ENCODE measurements at places on chromosomes 4 and X.

DNA sequence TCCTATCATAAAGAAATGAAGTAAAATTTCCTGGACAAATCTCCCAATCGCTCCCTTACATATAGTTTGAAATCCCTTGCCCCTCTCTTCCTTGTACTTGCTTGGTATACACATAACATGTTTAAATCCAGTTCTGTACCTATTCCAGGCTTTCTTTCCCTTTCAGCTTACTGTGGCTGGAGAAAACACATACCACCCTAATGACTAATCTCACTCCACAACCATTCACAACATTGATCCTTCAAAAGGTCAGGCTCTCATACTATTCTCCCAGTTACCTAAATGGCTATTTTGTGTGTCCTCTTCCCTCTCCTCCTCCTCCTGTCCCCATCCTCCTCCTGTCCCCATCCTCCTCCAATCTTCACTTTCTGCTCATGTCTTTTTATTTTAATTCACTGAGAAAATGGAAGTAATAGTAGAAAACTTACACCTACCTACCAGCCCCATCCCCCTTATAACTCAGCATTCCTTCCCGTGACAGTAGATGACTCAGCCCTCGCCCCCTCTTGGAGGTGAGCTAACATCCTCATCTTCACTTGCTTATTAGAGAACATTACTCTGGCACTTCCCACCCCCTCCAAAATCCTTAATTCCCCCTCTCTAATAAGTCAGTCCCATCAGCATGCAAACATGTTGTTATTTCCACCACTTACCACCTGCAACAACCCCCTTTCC lies 77.5 kb downstream of the IL15 start:
- no peak for DNase-seq

DNA sequence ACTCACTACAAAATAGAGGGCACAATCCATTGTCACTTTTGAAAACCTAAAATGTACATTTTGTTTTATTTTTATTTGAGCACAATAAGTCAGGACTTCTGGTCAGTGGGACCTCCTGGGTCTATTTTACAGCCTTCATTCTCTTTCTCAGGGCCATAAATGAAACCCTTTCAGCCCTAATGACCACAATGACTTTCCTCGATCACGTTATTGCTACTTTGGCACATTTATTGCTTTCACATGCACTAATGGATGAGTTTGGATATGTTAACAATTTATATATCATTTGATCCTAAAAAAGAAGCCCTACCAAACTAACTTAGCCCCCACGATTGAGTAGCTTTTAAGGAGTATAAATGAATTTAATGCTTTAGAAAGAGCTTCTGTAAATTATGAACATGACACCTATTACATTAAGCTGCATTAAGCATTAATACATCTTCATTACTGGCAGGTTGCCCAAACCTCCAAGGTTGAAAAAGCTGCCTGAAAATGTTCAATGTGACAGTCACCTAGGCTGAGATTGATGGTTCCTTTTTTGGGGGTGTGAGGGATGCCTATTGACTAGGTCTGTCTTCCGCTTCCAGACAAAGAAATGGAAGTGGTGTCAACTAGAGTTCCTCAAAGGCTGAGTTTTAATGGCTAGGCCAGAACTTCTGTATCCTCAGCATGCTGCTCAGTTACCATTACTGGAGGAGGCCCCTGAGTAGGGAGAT lies 296.4 kb downstream of the GPAT3 start:
- DNase-seq: no peak

GRCh38 chr4:7873881-7874280 lies 65.8 kb downstream of the AFAP1 start:
- DNase-seq: no peak

GRCh38 chr4:143016171-143016570 lies 168.5 kb upstream of the USP38 start:
- no peak for DNase-seq

GRCh38 chr4:184357772-184358171 lies 116.6 kb downstream of the IRF2 start:
- no peak for DNase-seq

GRCh38 chrX:147228153-147228552 lies 413.6 kb upstream of the CXorf51A start:
- no peak for DNase-seq

DNA sequence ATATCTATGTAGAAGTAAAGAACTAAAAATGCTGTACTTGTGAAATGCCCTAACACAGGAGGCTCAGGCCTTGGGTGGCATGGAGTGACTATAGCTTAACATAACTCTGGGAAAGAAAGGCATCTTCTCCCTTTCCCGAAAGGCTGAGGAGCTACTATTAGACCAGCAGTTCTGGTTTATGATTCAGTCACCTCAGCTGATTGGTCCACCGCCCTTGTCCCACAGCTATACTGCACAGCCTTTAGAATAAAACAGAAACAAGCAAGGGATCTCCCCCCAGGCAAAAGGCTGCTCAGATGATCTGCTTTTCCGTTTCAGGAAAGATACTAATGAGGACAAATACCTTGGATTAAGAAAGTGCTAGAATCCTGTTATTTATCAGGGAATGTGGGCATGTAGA lies 171.3 kb downstream of the SNCA start:
- DNase-seq: no peak

DNA sequence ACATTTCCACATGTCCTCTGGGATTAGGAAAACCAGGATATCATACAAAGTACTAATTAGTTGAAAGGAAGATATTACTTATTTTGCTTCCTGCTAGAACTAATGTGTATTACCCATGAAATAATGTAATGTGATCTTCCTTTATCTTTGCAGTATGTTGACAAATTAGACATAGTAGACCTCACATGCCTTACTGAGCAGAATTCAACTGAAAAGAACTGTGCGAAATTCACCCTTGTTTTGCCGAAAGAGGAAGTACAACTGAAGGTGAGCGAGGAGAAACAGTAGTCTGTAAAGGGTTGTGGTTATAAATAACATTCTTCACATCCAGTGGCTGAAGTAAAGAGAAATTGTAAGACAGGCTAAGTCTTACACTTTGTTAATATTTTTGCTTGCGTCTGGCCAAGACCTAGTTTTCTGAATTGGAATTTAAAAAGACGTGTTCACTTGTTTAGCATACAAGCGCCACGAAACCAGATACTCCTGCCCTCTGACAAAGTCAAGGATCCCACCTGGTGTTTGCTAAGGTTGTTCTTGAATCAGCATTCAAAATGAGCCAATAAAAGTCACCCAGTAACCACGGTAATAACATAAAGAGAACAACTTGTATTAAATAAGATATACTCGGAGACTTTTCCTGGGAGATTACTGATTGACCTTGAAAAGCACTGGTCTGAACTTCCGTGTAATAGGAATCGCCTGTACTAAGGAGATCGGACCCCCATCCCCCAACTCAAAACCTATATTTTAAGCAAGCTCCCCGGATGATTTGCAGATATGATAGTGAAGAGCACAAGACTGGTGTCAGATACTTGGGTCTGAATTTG lies 16.9 kb downstream of the STAP1 start:
- peak; percentile 9 for DNase-seq

DNA sequence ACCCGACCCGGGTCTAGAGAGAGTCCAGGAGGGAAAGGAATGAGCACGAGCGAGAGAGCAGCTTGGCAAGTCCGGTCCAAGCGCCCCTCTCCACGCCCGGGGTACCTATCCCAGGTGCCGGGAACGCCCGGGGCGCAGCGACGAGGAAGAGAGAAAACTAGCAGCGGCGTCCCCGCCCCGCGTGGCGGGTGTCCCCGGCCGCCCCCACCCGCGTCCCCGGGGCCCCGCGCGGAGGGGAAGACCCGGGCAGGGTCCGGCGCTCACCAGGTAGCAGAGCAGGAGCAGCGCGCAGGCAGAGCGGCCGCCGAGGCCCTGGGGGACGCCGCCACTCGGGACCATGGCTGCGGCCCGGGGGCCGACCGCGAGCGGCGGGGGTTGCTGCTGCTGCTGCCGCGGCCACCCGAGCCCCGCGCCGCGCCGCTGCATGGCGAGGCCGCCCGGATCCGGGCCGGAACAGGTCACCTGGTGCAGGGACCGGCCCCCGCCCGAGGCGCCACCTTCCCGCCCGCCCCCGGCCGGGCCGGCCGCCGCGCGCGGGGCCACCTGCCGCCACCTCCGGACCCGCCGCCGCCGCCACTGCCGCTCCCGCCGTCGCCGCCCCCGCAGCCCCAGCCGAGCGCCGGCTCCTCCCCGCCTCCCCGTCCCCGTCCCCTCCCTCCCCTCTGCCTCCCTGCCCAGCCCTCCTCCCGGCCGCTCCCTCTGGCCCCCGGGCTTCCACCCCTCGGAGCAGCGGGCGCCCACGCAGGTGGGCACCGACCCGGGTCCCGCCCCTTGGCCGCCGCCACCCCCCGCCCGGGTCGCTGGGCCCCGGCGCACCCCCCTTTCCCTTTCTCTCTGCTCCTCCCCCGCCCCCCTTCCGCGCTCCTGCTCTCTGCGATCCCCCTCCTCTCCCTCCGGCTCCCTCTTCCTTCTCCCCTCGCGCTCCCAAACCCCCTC lies at the start of gene SEL1L3:
TSS of gene SEL1L3 (minus strand) at position 578 of the 936 bp plus-strand sequence. CDS start at position 426, 152 bp downstream.
- no peak for DNase-seq

GRCh38 chrX:42732506-42732905 lies 45.5 kb downstream of the PPP1R2C start:
- no peak for DNase-seq

GRCh38 chr4:15159477-15160019 lies 157.3 kb downstream of the CPEB2 start:
- no peak for DNase-seq

- no peak for DNase-seq
These were observed 235.1 kb upstream of the SPOCK3 start for GRCh38 chr4:167469436-167469835.

DNA sequence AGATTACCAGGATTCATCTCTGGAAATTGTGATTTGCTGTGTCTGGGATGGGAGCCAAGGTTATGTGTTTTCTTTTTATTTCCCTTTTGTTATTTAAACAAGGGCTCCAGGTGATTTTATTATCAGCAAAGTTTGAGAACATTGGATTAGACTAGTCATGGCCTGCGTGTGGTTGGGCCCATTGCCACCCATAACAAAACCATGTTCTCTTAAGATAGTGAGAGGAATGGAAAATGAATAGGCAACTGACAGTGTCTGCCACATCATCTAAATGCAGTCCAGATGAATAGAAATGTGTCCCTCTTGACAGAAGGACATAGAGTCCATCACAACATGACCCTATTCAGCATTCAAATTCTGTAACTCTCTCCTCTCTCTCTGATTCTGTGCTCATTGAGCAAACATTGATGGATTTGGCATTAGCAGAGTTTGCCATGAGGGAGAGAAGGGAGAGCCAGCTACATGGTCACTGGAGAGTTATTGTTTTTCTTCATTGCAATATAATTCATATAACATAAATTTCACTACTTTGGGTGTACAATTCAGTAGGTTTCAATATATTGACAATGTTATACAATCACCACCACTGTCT lies 11.7 kb downstream of the XK start:
- no peak for DNase-seq

GRCh38 chrX:133307637-133308498 lies 89.7 kb upstream of the TFDP3 start:
- DNase-seq: no peak

DNA sequence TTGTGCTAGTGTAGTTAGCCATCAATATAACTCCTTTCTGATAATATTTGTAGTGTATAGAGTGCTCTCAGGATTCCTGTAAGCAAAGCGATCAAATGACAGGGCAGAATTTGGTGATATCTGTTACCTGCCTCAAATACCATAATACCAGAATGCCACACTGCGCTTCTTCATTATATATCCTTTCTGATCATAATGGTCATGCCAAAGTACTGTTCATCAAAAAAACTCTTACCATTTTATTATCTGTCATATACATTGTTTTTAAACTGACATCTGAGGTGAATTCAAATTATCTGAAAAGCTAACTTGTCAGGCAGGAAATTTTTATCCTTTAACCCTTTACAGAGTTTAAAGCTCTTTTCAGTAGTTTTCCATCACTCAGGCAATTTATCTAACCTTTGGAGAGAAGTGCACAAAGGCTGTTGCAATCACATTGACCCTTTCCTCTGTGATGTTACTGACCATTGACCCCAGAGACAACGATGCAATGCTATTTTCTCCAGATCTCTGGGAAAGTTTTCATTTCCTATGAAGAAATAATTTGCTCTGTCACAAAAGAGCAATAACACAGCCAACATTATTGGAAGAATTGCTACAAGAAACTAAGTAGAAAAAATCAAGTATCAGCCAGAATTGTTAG lies 37.4 kb downstream of the UGT2B4 start:
- DNase-seq: no peak

- no peak for DNase-seq
These were observed 977 bp downstream of the MAGEE1 start for GRCh38 chrX:76428243-76429130.
